ENCODE measurements at places on chromosomes 3 and 15.

DNA sequence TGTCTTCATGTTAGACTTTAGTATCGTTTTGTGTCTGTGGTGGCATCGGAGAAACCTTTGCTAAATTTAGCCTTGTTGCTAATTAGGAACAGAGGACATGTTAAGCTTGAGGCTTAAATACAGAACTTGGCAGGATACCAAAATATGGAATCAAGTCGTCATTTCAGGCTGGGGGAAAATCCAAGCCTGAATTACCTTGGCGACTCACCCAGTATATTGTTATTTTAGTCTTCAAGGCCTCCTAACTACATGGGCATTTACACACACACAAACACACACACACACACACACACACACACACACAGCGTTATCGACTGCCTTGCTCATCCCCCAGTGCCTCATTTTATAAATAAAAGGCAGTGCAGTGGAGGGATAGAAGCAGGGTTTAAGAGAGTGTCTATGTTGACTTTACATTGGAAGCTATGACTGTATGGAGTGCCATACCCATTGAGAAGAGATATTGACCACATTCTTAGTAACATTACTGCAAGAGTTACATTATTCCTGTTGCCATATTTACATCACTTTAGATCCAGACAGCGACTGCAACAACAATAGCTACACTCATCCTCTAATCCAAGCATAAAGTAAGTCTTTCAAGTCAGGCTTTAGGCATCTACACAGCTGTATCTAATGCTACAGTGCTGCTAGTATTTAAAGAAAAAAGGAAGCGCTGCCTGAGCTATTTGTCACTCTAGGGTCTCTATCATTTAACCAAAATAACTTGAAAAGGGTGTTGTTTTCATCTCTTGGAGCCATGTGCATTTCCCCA lies 210.8 kb upstream of the SEMA6D start:
- DNase-seq = no peak

- no peak for DNase-seq
These were observed 151.4 kb downstream of the PDZRN3 start for GRCh38 chr3:73473181-73473897.

GRCh38 chr3:152466784-152467183 lies 198.1 kb downstream of the MBNL1 start:
- DNase-seq = no peak

- DNase-seq = no peak
These were observed 60.7 kb downstream of the AGTR1 start for GRCh38 chr3:148758303-148758884.

- no peak for DNase-seq
These were observed 80.9 kb upstream of the PRTG start for GRCh38 chr15:55823699-55824340.

GRCh38 chr3:119627461-119627860 lies 29.8 kb downstream of the PLA1A start:
- no peak for DNase-seq

GRCh38 chr15:52626671-52627369 lies 52.4 kb downstream of the ATOSA start:
- DNase-seq = no peak

DNA sequence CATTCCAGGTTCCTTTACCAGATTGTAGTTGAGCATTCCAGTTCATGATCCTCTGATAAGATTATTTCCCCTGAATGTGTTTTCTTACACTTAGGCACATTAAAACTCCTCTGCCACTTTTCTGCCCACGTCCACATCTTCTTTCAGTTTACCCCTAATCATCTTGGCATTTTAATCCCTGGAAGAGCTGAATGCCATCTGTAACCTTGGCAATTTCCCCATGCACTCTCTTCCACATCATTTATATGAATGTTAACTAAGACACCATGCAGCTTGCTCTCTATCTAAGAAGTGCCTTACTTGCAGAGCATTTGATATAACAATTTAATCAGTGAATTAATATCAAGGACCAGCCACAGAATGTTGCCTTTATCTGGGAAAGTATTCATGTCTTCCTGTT lies 25.8 kb downstream of the TIMP4 start:
- DNase-seq = no peak

DNA sequence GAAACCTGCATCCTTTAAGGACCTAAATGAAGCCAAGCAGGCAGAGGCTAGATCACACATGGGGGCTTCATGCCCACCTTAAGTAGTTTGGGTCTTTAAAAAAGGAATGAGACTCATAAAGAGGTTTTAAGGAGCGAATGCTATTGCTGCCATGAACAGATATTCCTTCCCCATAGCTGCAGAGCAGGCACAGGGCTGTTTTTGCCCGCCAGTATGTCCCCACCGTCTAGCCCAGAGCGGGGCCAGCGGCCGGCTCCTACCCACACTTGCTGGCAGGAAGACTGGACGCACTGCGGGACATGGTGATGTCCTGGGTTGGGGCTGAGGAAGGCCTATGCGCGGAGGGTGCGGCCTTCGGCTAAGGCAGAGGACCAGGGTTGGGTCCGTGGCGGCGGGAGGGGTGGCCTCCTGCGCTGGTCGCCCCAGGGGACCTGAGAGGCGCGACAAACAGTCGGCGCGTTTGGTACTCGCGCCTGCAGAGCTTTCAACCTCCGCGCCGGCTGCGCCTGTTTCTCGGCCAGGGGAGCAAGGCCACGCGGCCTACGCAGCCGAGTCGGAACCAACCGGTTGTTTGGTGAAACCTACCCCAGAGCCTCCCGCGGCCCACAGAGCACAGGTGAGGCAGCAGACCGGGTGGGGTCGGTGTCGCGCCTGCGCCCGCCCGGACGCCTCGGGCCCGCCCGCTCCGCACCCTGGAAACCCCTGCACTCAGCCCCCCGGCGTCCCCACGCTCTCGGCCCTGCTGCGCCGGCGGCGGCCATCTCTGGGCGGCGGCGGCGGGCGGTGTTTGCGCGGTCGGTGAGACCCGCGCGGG lies at the start of gene FAIM:
TSS of gene FAIM (plus strand) at position 450 of the 814 bp plus-strand sequence. CDS start 10,956 bp downstream, outside the sequence.
- DNase-seq = peak; percentile 33

GRCh38 chr3:125202197-125202596 lies 10.4 kb downstream of the SLC12A8 start:
- DNase-seq = no peak

DNA sequence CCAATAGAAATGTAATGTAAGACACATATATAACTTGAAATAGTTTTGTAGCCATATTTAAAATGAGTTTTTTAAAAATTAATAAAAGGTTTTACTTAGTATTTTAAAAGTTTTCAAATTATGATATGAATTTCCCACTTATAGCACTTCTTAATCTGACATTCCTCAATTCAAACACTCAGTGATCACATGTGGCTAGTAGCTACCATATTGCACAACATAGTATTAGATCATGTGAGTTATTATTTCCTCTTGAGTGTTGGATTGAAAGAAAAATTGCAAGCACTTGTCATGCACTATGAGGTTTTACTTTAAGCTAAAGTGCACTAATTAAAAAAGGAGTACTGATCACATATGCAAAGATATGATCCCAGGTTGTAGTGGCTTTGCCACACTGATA lies 453.4 kb upstream of the ROBO2 start:
- DNase-seq = no peak

GRCh38 chr3:42665050-42665878 lies 11.8 kb downstream of the ZBTB47 start:
- DNase-seq = no peak

- DNase-seq = no peak
These were observed 135.2 kb upstream of the GADL1 start for GRCh38 chr3:31029706-31030105.

DNA sequence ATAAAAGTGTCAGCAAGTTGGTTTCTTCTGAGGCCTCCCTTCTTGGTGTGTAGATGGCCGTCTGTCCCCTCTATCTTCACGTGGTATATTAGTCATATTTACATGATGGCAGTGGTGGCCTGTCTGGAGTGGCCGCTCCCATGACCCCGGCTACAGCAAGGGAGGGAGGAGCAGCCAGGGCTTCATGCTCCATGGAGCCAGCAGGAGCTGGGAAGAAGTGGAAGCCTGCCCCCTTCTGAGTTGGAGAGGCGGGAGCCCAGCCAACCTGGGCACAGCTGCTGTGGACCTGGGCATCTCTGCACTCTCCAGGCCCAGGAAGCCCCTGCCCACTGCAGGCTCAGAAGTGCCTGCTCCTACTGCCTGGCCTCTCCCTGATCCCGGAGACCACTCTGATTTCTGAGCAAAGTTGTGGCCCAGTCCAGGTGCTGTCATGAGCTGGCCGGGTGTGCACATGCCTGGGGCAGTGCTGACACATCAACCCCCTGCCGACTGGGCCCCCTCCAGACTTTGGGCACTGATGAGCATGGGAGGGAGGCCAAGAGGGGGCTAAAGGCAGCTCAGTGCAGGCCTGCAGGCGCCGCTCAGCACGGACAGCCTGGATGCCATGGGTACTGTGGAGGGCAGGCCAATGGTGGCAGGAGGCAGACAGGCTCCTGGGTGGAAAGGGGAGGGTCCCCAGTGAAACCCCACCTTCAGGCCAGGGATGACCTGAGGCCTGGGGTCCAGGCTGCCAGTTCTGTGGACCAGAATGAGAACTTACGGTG lies 84.8 kb downstream of the SERPINI1 start:
- no peak for DNase-seq

DNA sequence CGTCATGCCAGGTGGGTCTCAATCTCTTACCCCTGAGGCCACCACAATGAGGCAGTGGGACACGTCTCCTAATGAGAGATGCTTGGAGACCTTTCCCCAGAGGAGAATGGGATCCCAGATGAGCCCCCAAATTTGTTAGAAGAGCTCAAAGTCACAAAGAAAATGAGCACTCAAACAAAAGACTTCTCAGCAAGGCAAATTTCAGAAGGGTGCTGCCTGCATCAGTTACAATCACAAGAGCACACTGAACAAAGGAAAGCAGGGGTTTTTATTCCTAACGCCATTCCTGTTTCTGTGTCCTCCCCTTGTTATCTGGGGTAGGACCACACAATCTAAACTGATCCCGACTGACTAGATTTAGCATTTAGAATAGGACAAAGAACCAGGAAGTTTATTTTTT lies 50.1 kb downstream of the DLG1 start:
- no peak for DNase-seq

GRCh38 chr15:55937040-55937439 lies 56.4 kb downstream of the NEDD4 start:
- DNase-seq = no peak

DNA sequence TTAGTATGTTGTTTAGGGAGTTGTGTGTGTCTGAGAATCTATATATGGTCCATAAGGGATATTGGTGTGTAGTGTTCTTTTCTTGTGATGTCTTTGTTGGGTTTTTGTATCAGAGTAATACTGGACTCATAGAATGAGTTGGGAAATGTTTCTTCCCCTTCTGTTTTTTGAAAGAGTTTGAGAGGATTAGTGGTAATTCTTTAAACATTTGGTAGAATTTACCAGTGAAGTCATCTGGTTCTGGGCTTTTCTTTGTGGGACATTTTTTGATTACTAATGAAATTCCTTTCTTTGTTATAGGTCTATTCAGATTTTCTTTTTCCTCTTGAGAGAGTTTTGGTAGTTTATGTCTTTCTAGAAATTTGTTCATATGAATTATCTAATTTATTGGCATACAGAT lies 16.9 kb downstream of the ACKR2 start:
- no peak for DNase-seq

GRCh38 chr3:109545746-109546145 lies 208.4 kb upstream of the DPPA4 start:
- no peak for DNase-seq

GRCh38 chr3:194269610-194270145 lies 81.5 kb downstream of the CPN2 start:
- no peak for DNase-seq

Data from T-helper 2 cell (primary cell).